ENCODE measurements at places on chromosomes 5 and 9.

GRCh38 chr5:141508440-141508797 is 19.5 kb downstream of the PCDHGC5 start:
- DNase-seq, result no peak

DNA sequence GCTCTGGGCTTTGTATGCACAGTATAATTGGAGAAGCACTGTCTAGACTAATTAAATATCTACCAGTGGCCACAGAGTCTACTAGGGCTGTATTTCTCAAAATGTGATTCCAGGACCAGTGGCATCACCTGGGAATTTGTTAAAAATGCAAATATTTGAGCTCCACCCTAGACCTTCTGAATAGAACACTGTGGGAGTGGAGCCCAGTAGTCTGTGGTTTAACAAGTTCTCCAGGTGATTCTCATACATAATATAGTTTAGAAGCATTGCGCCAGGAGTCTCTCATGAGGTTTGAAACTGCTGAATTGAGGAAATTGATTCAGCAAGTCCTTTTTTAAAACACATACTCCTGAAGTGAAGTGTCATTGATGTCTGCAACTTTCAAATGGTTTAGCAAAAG is 74.7 kb downstream of the FCHO2 start:
- DNase-seq, result no peak

DNA sequence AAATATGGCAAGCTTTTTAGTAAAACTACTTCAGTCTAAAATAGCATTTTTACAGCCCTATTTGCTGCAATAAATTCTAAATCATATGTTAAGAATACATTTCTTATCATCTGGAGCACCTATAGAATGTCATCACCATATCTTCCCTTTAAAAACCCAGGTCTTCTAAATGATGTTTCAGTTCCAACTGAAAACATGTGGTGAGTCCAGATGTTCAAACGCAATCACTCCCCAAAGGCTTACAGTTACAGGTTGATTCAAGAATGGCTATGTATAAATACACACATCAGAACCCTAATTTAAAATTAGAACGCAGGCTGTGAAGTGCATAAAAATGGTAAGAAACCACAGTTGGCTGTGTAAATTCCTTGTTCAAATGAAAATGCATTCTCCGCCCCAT is 796.3 kb downstream of the MAT2B start:
- DNase-seq, result no peak

GRCh38 chr9:136529516-136530460 is 16.1 kb downstream of the NOTCH1 start:
- DNase-seq, result no peak

- DNase-seq, result no peak
Measured at GRCh38 chr5:116517488-116517887, 57.1 kb downstream of the SEMA6A start.

GRCh38 chr5:59955241-59955640 is 61.7 kb upstream of the PDE4D start:
- DNase-seq, result no peak

DNA sequence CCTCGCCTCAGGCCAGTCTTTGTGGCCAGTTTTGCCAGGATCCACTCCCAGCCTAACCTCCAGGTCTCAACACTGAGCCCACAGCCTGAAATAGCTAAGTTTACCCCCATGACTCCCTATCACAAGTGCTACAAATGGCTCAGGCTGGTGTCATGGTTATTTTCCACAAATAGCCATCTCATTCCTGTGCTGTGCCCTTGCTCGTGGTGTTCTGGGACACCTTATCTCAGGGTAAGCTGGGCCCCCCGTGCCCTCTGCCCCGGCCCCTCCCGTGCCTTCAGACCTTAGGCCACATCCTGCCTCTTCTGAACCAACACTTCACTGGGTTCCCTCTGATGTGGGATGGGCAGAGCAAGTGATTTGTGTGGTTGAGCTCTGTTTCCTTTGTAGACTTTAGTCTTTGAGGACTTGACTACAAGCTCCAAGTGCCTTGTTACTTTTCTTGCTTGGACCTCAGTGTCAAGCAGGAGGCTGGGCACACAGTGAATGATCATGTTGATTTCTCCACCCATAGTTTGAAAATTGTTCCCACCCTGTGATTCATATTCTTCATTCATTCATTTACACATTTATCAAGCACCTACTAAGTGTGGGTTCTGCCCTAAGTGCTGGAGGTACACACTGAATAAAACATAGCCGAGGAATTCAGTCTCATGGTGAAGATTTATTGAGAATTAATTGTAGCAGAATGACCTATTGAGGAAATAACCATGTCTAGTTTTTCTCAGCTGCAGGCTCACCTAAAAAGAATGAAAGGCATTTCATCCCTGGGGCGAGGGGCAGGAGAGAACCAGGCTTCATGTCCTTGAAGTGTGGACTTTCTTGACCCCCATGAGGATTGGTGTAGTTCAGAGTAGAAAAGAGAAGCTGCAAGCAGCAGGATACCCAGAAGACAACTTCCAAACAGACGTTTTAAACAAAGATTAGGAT is 84.5 kb upstream of the CTNNA1 start:
- no peak for DNase-seq

DNA sequence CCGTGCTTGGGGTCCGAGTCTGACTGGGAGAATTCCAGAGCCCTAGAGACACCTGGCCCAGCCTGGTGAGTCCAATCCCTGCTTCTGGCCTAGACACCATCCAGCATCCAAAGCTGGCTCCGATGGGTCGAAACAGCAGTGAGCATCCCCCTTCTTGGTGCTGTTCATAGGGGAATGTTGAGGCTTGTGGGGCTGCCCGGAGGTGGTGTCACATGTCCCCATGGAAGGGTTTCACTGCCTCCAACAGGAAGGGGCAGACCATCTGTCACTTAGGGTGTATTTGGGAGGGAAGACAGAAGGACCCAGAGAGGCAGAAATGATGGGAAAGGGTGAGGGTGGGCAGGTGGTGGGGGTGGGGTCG is 13.9 kb downstream of the C9orf50 start:
- no peak for DNase-seq

- no peak for DNase-seq
Measured at GRCh38 chr5:134092875-134093274, 21.6 kb upstream of the TCF7 start.

GRCh38 chr5:167177736-167178135 is 1113.7 kb upstream of the WWC1 start:
- DNase-seq, result no peak

- no peak for DNase-seq
Measured at GRCh38 chr5:36728697-36729543, 122.5 kb downstream of the SLC1A3 start.

GRCh38 chr9:21611891-21612290 is 129.8 kb upstream of the IFNE start:
- no peak for DNase-seq

DNA sequence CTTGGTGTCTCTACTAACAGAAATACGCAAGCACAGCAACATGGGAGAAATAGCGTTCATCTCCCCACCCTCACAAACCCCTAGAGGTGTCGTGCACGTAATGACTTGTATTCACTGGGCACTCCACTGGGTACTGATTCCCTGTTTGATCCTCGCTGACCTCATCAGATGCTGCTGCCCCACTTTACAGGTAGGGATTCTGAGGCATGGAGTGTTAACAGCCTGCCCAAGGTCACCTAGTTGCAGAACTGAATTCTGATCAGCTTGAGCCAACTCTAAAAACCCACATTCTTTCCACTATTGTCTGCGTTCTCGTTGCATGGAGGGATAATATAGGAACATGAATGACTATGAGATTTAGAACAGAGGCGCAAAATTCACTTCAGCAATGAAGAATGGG is 96.3 kb downstream of the TRIO start:
- DNase-seq, result no peak

- no peak for DNase-seq
Measured at GRCh38 chr5:150410524-150411244, 2.0 kb downstream of the CD74 start.

GRCh38 chr9:127746959-127747569 is 12.0 kb upstream of the TOR2A start:
- DNase-seq, result no peak

GRCh38 chr9:91516081-91516480 is 92.4 kb upstream of the NFIL3 start:
- DNase-seq, result no peak

DNA sequence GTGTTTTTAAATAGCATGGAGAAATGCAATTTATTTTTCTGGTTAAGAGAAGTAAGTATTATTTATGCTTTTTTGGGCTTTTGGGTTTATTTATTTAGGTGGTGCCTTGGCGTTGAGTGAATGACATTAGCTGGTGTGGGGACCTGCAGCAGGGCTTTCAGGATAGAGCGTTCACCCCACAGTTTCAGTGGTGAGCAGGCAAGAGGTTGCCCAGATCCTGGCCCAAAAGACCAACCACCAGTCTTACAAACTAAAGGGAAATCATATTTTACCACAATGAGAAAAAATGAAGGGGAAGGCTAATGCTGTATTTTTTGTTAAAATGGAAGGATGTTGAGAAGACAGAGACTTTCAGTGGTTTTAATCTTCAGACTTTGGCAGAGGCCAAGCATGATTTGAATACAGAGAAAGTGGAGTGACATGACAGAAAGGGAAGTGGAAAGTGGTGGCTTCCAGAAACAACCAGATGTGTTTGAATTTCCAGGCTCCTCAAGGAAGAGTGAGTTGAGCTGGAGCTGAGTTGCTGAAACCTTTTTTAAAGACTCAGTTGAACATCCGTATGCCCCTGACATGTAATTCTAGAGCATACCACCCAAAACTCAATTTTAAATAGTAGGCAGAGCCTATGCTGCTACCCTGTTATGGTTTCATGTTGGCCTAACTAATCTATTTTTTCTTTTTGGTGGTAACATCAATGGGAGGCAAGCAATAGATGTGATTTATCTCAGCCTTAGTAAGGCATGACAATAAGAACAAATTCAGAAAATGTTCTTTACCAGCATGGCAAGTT is 94.8 kb downstream of the AOPEP start:
- no peak for DNase-seq

DNA sequence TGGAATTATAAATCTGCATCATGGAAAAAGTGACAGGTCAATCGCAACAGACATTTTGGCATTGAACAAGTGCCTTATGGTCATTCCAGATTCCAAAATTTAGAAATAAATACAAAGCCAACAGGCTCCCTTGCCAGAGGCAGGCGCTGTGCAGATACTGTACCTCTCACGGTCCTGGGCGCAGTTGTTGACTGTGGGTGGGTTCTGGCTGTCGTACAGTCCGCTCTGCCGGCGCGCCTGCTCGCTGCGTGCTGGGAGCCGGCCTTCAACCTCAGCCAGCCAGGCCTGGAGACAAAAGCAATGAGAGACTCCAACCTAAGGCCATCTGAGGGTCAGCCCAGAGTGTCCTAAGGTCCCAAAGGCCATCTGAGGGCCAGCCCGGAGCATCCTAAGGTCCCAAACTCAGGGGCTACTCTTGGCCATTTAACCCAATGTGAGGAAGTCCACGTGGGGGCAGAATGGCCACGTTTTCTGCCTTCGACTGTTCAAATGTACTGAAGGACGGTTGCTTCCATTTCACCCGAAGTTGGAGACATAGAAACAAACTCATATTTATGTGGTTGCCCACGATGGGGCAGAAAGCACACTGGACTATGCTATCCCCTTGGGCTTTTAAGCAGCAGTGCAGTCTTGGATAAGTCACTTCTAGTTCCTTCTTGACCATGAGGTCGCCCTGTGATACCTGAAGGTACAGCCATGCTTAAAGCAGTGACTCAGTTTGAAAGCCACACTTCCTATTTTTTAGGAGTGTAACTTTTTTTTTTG is 65.2 kb downstream of the USP20 start:
- no peak for DNase-seq

DNA sequence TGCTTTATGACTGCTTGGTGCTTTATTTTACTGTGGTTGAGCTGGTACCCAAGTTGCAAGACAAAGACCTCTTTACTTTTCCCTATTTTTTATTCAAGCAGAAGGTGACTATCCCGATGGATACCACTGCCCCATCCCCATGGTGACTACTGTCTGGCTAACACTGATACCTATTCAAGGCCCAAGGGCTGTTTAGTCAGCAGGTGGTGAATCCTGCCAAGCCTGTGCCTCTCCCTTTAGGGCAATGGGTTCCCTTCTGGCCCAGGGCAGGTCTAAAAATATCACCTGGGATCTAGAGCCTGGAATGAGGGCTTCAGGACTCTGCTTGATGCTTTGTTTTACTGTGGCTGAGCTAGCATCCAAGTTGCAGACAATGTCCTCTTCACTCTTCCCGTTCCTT is 510.0 kb upstream of the GRAMD2B start:
- DNase-seq, result no peak

- DNase-seq, result no peak
Measured at GRCh38 chr9:107809871-107810460, 320.4 kb upstream of the KLF4 start.

GRCh38 chr5:41203033-41203432 is 10.3 kb downstream of the C6 start:
- no peak for DNase-seq

DNA sequence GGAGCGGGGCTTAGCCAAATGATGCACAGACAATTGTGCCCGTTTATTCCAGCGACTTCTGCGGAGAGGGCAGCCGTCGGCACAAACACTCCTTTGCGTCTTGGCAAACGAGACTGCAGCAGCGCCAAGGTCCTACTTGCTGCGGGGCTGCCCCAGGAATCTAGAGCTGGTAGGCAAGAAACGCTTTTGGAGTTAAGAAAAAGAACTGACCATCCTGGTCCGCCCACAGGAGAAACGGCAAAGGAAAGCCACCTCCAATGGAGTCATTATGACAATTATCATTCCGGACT is 2.3 kb downstream of the RXFP3 start:
- no peak for DNase-seq

- DNase-seq, result no peak
Measured at GRCh38 chr9:8757881-8758280, 958.3 kb upstream of the DMAC1 start.

DNA sequence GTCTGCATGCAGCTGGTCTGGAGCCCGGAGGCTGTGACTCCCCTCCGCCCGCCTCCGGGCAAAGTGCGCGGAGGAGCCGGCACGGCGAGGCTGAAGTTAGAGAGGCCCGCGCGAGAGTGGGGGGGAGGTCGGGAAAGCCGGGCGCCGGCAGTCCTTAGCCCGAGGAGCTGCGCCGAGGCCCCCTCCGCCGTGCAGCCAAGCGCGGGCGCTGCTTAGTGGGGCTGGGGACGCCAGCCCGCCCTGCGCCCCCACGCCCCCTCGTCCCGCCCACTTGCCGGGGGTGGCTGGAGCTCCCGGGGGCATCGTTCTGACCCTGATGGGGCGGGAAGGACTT is 403 bp downstream of the NINJ1 start:
- DNase-seq, result no peak

DNA sequence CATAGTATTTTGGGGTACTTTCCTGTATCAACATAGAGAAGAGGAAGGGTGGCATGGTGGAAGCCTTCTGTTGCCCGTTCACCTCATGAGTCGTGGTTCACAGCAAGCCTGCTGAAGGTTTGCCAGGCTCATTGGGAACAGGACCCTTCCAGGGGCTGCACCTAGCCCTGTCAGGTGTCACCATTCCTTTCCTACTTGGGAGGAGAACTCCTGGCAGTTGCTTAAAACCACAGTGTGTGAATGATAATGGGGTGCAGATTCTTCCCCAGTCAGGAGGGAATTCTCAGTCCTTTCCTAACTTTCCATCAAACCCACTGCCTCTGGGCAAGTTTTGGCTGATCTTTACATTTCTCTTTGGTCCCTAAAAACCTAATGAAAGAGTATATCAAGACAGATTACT is 99.4 kb upstream of the CTNND2 start:
- no peak for DNase-seq
